ENCODE measurements at places on chromosomes 11 and 22.

DNA sequence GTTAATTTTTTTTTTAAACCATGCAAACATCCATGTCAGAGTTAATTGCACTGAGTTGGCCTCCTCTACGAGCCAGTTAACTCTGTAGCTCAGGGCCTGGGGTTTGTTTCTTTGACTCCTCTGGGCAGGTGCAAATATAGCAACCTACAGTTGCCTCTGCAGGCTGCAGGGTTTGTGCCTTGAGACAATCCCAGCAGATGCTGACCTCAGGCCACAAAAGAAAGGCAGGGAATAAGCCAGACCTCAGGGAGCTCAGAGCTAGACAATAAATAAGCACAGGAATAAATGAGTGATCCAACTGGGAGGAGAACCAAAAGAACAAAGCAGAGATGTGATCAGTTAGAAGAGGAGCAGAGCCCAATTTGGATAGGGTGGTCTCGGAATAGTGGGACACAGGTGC, 390.8 kb downstream of the SHANK2 start:
- no peak for DNase-seq

GRCh38 chr11:67617243-67617953, 10.7 kb downstream of the NDUFV1 start:
- DNase-seq = no peak

DNA sequence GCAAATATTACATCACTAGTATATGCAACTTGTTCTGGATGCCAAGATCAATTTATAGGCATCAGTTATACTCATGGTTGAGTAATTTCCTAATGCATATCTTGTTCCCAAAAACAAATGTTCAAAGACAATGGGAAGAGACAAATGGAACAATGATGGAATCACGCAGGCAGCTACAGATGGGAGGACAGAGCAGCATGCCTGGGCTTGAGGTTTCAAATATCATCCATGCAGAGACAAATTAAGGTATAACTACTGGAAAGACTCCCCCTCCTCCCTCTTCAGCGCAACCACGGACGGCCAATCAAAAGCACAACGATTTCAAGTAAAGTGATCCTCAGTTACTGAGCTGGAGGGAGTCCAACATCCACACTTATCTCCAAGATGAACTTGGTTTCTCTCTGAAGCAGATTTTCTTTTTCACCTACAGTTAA, 106.8 kb downstream of the CCDC83 start:
- DNase-seq = peak; percentile 71

DNA sequence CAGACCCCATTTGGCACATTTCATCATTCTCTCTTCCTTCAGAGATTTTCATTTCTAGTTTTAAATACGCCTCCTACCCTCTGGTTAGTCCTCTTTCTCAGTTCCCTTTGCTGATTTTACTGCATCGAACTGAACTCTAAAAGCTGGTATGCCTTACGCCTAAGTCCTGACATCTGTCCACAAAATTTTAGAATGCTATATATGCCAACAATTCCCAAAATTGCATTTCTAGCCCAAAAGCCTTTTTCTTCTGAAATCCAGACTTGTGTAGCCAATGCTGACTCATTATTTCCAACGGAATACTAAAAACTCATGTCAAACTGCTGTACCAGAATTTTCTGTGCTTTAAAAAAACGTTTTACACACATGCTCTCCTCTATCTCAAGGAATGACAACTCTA, 1124.4 kb upstream of the TENM4 start:
- DNase-seq = no peak

GRCh38 chr11:13341026-13341425, 63.4 kb downstream of the BMAL1 start:
- DNase-seq = no peak

GRCh38 chr11:130606781-130607511, 158.5 kb downstream of the ADAMTS15 start:
- no peak for DNase-seq

GRCh38 chr22:46405901-46406300, 70.4 kb downstream of the TRMU start:
- no peak for DNase-seq

- DNase-seq = no peak
These were observed 488 bp upstream of the SELENOM start for GRCh38 chr22:31107894-31108218.

GRCh38 chr11:69965821-69966582, 112.1 kb upstream of the ANO1 start:
- DNase-seq = no peak

GRCh38 chr11:86787656-86788055, 12.7 kb upstream of the PRSS23 start:
- DNase-seq = no peak

GRCh38 chr11:34086554-34087283, 18.7 kb upstream of the NAT10 start:
- DNase-seq = no peak

GRCh38 chr11:123304828-123305466, 109.9 kb upstream of the CLMP start:
- DNase-seq = no peak

- no peak for DNase-seq
These were observed 2.4 kb upstream of the ATL3 start for GRCh38 chr11:63673579-63673978.

DNA sequence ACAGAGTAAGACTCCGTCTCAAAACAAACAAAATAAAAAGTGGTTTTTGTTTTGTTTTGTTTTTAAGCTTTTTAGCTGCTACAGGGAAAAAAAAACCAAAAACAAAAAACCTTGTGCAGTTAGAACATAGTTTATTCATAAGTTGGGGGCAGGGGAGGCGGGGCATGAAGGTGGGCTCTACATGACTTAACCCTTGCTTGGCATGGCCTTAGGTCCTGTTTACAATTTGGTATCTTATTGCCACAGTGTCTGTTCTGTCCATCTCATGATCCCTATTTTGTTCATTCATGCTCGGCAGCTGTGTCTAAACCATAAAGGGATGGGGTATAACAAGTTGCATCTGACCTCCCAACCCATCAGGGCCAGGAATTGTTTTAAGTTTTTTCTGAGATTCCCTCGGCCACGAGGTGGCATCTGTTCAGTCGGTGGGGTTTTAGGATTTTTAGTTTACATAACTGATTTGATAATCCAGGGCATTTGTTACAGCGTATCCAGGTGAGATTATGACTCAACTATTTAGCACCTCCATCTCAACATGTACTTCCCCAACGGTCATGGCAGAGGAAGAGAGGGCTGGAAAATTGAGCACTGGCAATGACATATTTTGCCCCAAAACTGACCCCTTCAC, 6.9 kb downstream of the AP5B1 start:
- no peak for DNase-seq

DNA sequence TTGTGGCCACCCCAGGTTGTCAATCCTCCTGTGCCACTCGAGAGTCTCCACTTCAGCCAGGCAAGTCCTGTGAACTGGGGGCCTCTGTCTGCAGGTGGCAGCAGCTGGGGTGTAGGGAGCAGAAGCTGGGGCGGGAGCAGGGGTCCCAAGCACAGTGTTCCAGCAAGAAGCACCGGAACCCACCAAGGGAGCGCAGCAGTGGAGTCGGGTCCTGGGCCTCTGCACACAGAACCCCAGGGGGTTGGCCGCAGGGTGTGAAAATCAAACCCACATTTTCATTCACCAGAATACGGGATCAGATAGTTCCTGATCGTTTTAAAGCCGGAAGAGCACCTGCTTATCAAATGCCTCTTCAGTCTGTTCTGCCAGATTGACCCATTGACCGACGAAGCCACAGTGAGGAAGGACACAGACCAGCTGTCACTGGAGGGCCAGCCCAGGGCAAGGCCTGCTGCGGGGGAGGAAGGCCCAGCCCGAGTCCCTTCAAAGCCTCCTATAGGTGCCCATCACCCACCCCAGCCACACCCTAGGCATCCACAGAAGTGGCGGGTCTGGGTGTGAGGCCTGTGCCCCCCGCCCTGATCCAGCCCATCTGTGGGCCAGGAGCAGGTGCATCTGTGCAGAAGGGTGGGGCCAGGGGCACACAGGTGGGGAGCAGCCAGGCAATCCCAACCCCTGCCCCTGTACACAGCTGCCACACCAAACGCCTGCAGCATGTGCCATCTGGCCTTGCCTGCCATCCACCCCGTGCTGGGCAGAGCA, 34.1 kb downstream of the RSPH14 start:
- no peak for DNase-seq

DNA sequence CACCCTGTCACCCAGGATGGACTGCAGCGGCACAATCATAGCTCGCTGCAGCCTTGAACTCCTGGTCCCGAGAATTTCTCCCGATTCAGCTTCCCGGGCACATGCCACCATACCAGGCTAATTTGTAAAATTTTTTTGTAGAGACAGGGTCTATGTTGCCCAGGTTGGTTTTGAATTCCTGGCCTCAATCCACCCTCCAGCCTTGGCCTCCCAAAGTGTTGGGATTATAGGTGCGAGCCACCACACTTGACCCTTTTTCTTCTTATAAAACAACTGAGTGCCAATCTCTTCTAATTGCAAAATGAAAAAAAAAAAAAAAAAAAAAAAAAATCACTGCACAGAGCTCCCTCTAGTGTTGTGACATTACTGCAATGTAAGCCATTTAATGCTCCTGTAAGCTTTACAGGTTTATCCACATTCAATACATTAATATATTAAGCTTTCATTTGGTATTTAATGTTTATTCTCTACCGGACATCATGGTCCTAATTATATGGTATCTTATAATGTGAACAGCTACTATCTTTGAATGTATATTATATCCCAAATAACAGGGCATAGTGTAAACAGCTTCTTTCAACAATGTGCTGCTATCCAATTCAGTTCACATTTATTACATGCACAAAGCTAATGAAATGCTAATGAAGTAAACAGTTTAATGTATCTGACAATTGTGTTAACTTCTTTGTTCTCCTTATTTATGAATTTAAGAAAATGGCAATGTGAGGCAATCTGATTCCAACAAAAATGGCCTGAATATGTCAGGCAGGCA, 44.6 kb downstream of the COPB1 start:
- no peak for DNase-seq

DNA sequence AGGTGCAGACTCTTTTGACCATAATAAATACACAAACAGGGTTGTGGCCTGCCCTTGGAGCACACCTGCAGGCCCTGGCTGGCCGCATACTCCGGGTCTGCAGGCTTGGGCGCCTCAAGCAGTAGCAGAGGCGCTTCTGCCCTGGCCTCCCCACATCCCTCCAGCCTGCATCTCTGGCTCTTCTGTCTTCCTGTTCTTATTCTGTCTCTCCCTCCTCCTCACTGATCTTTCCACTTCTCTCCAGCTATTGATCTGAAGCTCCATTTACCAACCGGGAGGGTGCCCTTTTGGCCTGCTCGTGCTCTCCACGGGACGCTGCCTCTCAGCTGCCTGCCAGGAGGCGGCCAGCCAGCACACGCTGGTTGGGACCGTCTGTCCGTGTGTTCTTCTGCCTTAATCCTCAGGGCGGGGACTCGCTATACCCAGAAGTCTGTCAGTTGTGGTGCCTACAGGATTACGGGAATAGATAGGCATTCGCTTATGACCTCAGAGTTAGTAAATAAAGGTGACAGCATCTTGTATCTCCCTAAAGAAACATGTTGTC, 5.2 kb downstream of the UPB1 start:
- no peak for DNase-seq

GRCh38 chr11:114440121-114440860, 1.0 kb downstream of the REXO2 start:
- DNase-seq = no peak

DNA sequence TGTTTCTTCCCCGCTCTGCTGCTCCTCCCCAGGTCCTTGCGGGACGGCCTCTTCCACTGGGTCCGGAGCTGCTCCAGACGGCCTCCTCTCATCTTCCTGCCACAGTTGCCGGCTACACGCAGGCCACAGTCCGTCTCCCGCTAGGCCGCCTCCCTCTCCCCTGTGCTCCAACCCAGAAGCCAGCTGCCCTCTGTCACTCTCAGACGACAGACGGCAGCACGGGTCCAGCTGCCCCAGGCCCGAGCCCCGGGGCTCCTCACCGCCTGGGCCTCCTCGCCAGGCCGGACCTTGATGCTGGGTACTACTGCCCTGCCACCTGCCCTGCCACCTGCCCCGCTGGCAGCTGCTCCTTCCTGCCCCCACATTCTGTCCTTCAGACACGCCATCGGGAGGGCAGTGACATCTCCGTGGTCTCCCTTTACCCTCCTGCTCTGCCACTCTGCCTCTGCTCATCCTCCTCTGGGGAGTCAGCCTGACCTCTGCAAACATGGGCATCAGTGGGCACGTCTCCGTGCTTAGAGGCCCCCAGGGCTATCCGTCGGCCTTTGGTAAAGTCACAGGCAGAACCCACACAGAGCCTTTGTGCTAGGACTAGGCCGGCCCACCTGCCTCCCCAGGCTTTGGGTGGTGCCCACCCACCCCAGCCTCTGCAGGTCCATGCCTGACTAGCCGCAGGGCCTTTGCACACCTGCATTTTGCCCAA, 43.1 kb upstream of the TH start:
- no peak for DNase-seq

DNA sequence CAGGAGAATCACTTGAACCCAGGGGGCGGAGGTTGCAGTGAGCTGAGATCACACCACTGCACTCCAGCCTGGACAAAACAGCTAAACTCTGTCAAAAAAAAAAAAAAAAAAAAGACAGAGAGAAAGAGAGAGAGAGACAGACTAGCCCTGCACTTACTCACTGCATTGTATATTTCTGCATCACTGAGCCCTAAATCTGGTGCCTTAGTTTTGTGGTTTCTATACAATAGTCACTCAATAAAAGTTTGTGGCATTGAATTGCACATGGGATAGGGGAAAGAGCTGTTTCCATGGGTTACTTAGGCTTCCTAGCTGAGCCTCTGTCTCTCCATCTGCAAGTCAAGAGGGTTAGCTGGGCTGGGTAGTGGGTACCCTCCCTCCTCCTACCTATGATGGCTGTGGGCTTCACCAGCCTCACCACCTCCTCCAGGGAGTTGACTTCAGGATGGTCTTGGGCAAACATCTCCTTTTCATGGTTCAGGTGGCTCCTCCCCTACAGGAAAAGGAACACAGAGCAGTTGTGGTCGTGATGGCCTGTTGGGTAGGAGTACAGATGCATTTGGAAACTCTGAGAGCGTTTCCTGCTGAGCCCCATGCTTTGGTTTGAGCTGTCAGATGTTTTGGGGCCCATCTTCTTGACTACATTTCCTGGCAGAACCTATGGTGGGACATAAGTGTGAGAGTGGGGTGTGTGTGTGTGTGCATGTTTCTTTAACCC, 73.2 kb downstream of the CCDC81 start:
- DNase-seq = no peak

DNA sequence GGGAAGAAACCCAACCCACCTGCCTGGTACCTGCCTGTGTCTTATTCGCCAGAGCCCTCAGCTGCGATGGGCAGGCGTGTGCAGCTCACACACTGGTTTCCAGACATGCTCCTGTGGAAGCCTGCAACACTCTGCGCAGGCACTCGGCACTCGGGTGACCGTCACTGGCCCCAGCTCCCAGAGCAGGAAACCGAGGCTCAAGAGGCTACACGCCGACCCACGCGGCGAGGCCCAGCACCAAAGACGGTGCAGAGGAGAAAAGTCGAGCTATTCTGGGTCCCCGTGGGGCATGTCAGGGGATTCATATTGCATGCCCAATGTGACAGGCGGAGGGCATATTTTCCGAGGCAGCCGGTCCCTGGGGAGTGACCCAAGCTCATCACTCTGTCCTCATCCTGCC, 11.6 kb upstream of the FGF19 start:
- no peak for DNase-seq

GRCh38 chr22:27057717-27058116, 400.3 kb downstream of the MIAT start:
- DNase-seq = no peak

GRCh38 chr11:8658321-8659057, 24.0 kb downstream of the TRIM66 start:
- DNase-seq = no peak

Data from RWPE2 (cell line).